ENCODE measurements at places on chromosomes 5 and 9. TPM values are rescaled to one million over a fixed set of nuclear protein-coding genes. Genes with fewer than 3 reads are reported as not detected.
A peak's percentile ranks its signal among the peaks of the same experiment; 100 is the strongest.

The SOHLH1 gene
- total RNA-seq: not detected

The FYB1 gene
- 10.5 TPM for total RNA-seq

The AQP7 gene
- 0.59 TPM for total RNA-seq

The SHC3 gene
- total RNA-seq: 15.9 TPM

The SHISAL2B gene
- total RNA-seq: not detected

The CORO2A gene
- 19.8 TPM for total RNA-seq

The VCAN gene
- 0.43 TPM for total RNA-seq

The PTGDS gene
- total RNA-seq: 1.7 TPM

The NR5A1 gene
- 0.13 TPM for total RNA-seq

The PCDHA13 gene
- not detected for total RNA-seq

The PKD2L2 gene
- 0.50 TPM for total RNA-seq

The RALGDS gene
- total RNA-seq: 30.0 TPM

The ANGPTL2 gene
- total RNA-seq: not detected

The CDH9 gene
- not detected for total RNA-seq

The PCDHGA1 gene
- not detected for total RNA-seq

The GLRA1 gene
- total RNA-seq: not detected

DNA sequence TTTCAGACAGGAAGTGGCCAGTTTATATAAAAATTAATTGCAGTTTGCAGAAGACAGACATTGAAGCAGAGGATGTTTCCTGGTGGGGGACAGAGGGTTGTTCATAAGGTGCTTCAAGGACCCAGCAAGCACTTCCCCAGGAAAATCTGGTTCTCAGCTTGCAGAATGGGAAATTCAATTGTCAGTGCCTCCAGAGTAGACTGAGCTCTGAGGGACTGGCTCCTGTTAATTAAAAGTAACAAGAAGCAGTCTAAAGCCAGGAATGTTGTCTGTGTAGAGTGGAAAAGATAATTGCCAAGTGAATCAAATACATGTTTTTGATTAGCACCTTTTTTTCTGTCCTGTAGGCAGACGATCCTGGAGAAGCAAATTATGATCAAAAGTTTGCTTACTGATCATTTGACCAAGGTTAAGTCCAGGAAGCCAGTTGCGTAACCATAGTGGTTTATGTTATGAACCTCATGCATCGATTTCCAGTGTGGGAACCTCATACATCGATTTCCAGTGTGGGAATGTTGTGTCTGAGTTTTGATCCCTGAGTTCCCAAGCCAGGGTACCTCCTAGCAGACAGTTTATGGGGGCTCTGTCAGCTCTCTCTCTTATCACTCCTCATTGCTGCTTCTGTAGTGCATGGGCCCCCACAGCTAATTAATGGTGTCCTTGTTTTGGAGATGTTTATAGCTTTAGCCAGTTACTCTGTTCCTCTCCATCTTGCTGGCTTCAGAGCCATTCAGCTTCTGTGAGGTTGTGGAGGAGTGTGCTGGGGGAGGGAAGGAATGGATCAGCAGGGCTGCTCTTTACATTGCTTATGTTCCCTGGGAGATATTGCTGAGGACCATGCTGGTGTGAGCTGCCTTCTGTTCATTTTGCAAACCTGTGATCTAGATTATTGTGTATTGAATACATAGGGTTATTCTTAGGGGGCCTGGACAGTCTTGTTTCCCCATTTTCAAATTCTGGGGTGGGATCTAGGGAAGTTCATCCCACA is 17.1 kb downstream of the MSANTD3 start:
- no peak for DNase-seq

DNA sequence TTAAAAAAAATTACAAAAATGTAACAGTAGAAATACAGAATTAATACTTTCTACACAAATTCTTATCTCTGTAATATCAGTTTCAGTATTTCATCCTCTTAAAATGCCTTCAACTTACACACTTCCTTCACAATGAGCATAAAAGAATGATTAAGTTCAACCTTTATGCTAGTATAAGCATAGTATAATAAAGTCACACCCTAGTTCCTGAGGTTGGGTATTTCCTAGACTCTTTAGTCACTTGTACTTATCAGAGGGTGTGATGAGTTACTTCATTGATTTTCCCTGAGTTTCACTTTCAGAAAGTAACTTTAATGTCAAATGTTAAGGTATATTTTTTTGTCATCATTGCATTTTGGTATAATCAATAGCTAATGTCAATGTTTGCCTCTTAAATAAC is 302.4 kb downstream of the PDE4D start:
- DNase-seq: no peak

DNA sequence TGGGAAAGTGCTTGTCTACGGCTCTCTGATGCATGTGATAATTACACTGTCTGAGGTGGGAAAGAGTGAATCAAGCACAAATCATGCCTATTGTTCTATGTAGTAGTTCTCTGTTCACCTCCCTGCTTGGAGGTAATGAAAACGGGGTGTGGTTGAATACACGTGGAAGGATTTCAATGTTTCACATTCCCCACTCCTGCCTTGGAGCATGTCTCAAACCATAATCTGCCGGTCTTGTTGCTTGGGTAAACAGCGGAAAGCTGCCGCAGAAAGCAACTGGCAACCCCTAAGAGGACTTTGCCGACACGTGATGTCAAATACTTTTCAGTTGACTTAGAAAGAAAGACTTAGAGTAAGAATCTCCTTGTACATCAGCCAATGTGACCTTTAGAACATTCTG is 63.5 kb upstream of the MOCS2 start:
- DNase-seq: no peak

- DNase-seq: no peak
These were observed 142.0 kb downstream of the RMI1 start for GRCh38 chr9:84122572-84122971.

GRCh38 chr5:157328277-157328912 is 62.5 kb downstream of the CYFIP2 start:
- peak; percentile 61 for DNase-seq

- DNase-seq: peak; percentile 63
These were observed 4.5 kb downstream of the ZNF608 start for GRCh38 chr5:124741711-124742496.

GRCh38 chr5:111226556-111226955 is 2.4 kb downstream of the CAMK4 start:
- DNase-seq: no peak

DNA sequence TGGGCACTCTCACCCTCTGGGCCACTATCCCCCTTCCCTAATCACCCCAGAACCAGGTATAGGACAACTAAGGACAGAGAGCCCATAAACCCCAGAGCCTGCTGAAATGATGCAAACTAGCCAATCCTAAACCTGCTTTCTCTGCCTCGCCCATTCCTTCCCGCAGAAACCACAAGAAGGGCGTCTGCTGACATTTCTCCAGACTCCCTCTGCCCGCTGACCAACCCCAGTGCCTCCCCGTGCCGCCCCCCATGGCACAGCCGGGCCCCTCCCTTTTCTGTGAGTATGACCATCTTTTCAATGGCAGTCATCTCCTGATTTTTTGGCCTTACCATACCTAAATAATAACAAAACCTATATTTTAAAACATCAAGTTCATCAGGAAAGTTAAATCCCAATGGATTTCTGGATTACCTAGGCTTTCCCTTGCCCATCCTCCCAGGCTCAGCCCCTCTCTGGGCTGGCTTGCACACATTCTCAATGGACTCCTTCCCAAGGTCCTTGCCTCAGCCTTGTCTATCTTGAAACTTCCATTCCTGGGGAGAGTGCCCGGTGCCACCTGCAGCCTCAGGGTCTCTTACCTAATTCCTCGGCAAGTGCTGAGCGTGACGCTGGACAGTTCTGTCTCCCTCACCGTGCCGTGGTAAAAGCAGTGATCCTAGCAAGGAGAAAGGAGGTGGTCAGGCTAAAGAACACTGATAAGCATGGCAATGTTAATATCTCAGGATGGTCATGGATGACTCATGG is 45.2 kb downstream of the ADAM19 start:
- DNase-seq: no peak

DNA sequence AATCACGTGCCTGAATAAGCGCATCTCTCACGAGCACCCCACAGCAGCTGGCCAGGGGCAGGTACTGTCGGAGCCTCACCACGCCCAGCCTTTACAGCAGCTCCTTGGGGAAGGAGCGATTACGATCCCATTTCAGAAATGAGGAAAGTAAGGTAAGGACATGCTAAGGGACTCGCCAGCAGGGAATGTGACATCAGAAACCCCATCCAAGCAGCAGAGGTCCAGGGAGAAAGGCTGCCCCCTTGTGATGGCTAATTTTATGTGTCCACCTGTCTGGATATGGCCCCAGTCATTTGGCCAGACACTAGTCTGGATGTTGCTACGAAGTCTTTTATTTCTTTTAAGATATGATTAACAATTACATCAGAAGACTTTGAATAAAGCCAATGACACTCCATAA is 77.3 kb downstream of the UBE2QL1 start:
- DNase-seq: no peak

- no peak for DNase-seq
These were observed 228.3 kb downstream of the PDE4D start for GRCh38 chr5:59665086-59665831.

Data from PC-9 (cell line).